ENCODE measurements at places on chromosomes 7 and 10.

DNA sequence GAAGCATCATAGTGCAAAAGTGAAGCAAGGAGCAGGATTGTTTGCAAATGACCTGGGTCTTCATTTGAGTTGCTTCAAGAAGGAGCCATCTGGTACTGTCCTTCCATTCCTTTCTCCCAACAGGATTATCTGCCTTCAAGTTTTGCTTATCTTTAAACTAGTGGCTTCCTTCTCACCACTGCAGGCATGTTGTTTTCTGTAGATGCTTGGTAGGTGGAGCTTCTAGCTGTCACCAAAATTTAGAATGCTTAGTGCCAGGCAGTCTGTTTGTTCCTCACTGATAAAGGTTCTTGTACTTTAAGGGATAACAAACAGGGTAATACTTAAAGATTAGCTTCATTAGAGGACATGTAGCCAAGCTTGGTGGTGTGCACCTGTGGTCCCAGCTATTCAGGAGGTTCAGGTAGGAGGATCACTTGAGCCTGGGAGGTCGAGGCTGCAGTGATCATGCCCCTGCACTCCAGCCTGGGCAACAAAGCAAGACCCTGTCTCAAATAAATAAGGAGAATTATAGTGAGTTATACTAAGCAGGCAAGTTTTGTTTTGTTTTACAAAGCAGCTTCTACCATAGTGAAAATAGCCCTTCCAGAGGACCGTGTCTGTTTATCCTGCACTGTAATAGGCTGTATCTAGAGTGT lies 5.7 kb downstream of the ARL5B start:
- DNase-seq, result no peak

GRCh38 chr10:33661580-33662336 lies 327.3 kb upstream of the NRP1 start:
- DNase-seq, result peak; percentile 17

- DNase-seq, result peak; percentile 61
These were observed 76.6 kb downstream of the DNAJC1 start for GRCh38 chr10:21926949-21927348.

DNA sequence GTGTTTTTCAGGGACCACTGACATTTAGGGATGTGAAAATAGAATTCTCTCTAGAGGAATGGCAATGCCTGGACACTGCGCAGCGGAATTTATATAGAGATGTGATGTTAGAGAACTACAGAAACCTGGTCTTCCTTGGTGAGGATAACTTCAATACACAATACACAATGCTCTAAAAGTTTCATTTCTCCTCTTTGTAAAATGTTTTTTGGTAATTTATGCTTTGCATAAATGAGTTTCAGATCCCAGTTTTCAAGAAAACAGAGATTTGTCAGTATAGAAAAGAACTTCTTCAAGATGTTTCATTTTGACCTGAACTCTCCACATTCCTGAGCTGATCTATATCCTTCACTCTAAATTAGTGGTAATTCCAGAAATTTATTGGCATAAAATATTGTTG lies 14.2 kb downstream of the ZNF92 start:
- DNase-seq, result no peak

GRCh38 chr7:156753229-156753560 lies 112.6 kb downstream of the RNF32 start:
- DNase-seq, result no peak

- DNase-seq, result no peak
These were observed 27.7 kb downstream of the RGS10 start for GRCh38 chr10:119514819-119515218.

DNA sequence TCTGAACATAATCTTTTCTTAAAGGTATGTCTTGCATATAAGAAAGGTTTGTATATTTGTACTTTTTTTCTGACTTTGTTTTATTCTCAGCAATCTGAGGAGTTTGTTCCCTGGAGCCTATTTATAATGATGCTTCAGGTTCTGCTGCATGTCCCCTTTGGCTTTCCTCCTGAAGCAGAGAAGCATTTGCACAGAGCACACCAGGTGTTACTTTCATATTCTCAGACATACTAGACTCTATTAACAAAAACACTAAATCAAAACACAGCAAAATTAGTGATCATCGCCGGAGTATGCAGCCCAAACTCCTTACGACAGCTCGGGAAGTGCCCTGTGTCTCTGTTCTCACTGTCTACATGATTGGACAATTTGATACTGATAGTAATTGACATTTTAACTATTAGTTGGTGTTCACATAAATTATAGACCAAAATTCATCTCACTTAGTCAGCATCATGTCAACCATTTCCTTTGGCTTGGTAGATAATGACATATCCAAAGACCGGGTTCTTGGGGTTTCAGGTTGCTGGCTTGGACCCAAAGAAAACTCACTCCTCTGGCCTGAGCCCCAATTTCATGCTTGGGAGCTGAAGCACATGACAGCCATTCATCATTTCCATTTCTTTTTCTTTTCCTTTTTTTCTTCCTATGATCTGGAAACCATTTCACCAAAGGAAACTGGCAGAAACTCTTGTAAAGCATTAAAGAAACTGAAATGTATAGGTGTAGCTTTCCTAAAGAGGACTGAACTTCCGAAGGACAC lies 400.1 kb upstream of the NRP1 start:
- no peak for DNase-seq

DNA sequence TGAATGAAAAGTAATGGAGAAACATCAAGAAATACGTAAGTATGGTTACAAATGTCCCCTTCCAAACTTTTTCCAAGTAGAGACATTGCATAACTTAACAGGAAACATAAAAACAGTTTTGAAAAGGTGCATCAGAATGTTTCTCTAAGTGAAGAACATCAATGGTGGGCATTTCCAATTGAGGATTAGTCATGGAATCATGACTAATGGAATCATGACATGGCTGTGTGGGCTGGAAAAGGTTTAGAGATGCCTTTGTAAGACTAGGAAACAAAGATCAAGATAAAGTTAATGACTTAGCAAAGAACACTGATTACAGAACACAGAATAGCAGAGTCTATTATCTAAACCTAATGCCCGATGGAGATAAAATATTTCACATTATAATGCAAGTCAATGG lies 272.0 kb downstream of the HPSE2 start:
- no peak for DNase-seq

GRCh38 chr10:76218035-76218434 lies 786.6 kb downstream of the LRMDA start:
- DNase-seq, result no peak

DNA sequence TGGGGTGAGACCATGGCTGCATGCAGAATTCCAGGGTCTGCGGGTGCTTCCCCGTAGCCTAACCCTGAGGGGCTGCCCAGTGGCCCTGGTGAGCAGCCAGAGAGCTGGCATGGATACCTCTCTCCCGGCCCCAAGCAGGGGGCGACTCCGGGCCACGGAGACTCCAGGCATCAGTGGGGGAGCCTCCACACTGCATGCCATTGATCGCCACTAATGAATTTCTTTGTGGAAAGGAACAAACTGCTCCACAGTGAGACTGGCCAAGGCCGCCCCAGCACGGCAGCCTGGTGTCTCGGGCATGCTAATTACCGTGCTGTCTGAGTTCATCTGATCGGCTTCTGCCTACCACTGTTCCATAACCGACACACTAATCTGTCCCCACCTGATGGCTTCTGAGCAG lies 184.4 kb downstream of the GRID1 start:
- no peak for DNase-seq

DNA sequence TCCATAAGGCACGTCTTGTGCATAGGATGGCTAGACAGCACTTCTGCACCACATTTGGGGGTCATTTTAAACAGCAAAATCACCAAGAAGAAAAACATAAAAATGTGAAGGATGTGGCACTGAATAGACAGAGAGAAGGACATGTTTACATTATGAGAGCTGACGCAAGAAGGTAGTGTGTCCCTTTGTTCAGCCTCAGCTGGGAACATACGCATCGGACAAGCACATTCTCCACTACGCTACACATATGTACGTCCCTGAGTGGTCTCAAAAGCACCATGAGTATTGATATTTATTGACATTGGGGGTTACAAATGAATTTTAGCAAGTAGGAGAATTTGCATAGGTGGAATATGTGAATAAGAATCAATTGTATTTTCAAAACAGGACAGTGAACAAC lies 20.2 kb downstream of the DDC start:
- no peak for DNase-seq

- DNase-seq, result no peak
These were observed 70.2 kb downstream of the GRB10 start for GRCh38 chr7:50712252-50713122.

DNA sequence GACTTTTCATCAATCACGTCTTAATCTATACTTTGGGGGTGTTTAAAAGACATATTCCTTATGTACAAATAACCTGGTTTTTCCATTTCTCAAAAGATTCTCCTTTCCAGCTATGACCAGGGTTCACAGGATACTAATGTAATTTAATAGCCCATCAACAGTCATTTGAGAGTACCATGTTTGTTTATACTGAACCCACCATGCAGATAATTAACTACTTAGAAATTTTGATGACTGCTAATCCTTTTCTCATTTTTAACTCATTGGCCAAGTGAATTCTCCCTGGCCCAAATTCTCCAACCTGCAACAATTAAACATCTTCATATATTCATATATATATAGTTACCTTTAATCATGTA lies 28.8 kb upstream of the KMT2E start:
- DNase-seq, result no peak

DNA sequence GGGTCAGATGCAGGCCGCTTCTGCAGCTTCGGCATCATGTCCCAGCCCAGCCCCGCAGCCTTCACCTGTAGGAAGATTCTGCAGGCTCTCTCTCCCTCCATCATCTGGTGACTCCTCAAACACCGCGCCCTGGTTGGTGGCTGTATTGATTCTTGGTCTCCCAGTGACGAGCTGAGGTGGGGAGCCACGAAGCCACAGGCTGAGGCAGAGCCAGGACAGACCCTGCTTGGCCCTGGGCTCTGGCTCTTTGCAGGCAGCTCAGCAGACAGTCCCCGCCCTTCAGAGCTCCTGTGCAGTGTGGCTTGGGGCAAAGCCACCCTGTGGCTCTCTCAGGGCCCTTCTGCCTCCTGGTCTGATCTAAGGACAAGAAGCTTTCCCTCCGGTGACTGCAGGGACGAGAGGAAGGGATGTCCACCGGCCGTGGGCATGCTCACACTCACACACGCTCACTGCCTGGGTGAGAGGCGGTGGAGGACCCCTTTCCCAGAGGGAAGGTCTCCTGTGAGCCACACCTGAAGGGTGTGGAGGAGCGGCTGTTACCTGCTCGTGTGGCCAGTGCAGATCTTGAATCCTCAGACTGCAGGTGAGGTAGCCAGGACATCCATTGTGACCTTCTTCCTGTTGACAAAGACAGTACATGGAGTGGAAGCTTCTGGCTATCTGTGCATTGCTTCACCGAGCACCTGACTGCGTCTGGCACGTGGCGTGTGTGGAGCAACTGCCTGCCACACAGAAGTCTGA lies 79.6 kb downstream of the INPP5A start:
- no peak for DNase-seq

- DNase-seq, result no peak
These were observed 53.5 kb upstream of the FRMD4A start for GRCh38 chr10:14384116-14384730.

GRCh38 chr7:32104766-32105165 lies 34.6 kb upstream of the PDE1C start:
- DNase-seq, result no peak

- no peak for DNase-seq
These were observed 209.0 kb upstream of the ZMIZ1 start for GRCh38 chr10:78859769-78860168.

- no peak for DNase-seq
These were observed 391.3 kb downstream of the AUTS2 start for GRCh38 chr7:69989551-69989950.

DNA sequence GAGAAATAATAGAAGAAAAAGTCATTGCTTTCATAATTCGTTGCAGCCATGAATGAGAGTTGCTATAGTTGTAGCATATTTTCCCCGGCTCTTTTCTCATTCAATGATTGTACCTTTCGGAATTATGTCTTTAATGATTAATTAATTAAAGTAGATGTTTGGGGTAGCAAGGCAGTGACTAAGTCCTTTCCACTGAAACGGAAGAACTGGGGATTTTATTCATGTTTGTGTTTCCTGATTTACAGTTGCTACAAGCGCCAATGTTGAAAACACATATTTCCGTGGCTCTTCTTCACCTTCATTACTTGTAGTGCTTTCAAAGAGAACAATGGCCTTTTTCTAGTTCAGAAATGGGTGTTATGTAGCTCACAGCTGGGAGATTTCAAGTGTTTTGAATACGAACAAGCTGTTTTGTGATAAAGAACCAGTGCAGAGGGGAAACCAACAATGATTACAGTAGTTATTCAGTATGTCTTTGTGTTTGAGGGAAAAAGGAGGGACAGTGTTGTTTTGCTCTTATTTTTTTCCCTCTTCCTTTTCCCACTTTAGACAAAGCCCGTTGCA lies 153.5 kb downstream of the NSUN6 start:
- DNase-seq, result no peak

- DNase-seq, result no peak
These were observed 67.6 kb upstream of the DDC start for GRCh38 chr7:50632561-50633413.

GRCh38 chr10:43599333-43599732 lies 6.9 kb upstream of the ZNF485 start:
- DNase-seq, result no peak

GRCh38 chr7:71472962-71473361 lies 341.0 kb downstream of the GALNT17 start:
- no peak for DNase-seq

DNA sequence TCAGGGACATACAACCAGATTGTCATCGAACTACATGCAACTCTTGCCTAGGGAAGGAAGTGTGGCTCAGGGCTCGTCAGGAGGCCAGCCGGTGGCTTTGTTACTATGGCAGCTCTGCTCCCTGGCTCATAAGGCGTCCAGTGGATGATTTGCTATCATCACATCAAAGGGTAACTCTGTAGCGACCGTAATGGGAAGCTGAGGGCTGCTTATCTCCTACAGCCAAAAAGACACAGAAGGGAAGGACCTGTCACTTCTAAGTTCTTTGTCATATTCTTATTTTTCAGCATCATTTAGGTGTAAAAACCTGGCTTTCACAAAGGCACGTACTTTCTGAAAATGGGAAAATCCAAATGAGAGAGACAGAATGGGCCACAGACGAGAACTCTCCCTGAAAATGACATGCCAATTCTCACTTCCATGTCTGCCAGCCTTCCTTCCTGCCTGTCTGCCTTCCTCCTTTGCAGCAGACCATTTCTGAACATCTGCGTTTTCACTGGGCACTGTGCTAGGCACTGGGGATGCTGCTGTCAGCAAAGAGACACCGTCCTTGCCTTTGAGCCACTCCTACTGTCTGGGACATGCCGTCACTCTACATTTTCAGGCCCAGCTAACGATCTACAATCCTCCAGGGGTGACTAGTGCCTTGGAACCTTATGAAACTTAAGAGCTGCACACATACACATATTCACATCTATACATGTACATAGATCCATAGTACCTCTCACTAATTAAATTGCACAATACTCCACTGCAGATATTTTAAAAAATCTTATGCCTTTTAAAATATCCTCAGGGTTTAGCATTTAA lies 26.9 kb downstream of the ENKUR start:
- DNase-seq, result no peak

Data from smooth muscle cell of the brain vasculature (primary cell).